Activated CD4-positive, alpha-beta T cell treated with anti-CD3 and anti-CD28 coated beads, Interleukin-2, amount 10 ng/mL, durations not matched to agents 7 days and 5 days (primary cell): ENCODE measurements at places on chromosomes 13 and 19. TPM values are rescaled to one million over a fixed set of nuclear protein-coding genes. Genes with fewer than 3 reads are reported as not detected.

The CASP14 gene
- not detected for total RNA-seq

The RNF17 gene
- total RNA-seq: 0.42 TPM

The EBPL gene
- 37.4 TPM for total RNA-seq

The LGALS14 gene
- not detected for total RNA-seq

The ZNF829 gene
- total RNA-seq: 7.3 TPM

DNA sequence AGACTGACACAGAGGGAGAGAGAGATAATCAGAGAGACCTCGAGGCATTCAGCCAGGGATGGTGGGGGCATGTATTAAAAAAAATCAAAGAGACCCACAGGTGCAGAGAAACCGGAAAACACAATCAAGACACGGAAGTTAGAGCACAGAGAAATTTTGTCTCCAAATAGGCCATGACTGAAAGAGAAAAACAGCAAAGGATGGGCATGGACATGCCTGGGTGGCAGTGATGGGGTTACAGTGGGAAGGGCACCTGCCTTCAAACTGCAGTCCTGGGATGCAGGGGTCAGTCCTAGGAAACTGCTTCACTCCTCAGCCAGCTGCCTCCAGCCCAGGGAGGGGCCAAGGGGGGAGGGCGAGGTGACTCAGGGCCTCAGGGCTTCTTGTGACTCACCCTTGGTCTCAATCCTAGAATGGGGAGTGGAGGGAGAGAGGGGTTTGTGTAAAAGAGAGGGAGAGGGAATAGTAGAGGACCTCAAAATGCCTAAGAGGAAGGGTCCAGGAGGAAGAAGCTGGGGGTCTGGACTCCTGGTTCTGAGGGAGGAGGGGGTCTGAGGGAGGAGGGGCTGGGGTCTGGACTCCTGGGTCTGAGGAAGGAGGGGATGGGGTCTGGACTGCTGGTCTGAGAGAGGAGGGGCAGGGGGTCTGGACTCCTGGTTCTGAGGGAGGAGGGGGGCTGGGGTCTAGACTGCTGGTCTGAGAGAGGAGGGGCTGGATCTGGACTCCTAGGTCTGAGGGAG, 3.6 kb upstream of the KCNN4 start:
- peak; percentile 45 for DNase-seq

DNA sequence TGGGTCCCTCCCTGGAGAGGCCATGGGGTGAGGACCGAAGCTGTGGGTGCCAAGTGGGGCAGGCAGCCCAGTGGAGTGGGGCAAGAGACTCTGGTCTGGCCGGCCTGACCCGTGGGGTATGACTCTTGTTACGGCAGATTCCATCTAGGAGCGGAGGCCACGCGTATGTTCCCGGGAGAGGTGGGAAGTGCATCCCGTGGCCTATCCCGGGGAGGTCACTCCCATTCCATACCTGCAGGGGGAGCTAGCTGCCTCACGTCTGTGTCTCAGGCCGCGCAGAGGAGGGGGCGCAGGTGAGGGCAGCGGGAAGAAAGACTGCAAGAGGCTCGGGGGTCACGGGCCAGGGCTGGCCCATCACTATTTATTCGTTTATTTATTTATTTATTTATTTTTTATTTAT, 4.9 kb downstream of the CSNK1G2 start:
- DNase-seq: peak; percentile 28

DNA sequence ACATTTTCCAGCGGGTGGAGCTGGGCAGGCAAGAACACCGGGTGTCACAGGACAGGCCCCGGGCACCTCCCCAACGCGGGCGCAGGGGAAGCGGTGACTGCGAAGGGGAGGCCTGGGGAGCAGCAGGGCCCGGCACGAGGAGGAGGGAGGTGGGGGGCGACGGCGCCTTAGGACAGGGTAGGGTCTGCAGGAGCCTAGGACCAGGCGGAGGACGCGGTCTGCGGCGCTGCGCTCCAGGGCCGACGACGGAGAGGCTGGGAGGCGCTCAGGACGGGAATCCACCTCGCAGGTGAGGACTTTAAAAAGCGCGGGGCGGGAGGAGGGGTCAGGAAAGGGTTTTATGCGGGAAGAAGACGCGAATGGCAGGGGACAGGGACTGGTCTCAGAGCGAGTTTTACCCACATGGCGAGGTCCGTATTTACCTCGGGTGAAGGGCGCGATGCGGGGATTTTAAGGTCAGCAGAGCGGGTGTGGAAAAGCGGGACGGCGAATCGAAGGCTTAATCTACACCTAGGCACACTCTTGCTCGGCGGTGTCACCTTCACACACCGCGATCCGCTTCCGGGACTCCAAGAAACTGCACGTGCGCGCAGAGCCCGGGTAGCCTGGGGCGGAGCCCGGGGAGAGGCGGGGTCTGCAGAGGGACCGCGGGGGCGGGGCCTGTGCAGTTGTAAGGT, 13.5 kb downstream of the ERVV-2 start:
- DNase-seq: peak; percentile 22

- DNase-seq: no peak
These were observed 24.1 kb downstream of the RFX1 start for GRCh38 chr19:13981988-13982501.

DNA sequence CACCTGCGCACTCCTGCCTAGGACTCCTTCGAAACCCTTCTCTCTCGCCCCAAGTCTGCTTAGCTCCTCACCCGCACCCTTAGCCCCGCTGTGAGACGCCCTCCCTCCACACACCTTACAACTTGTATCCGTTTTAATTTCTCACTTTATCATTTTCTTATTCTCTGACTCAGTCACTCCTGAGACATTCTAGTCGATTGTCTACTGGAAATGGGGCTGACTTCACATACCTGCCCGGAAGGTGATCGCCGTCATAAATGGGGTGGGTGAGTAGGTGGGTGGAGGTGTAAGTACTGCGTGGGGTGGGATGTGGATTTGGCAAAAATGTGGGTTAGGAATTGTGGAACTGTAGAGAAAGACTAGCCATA, 714 bp downstream of the NDFIP2 start:
- DNase-seq: no peak

DNA sequence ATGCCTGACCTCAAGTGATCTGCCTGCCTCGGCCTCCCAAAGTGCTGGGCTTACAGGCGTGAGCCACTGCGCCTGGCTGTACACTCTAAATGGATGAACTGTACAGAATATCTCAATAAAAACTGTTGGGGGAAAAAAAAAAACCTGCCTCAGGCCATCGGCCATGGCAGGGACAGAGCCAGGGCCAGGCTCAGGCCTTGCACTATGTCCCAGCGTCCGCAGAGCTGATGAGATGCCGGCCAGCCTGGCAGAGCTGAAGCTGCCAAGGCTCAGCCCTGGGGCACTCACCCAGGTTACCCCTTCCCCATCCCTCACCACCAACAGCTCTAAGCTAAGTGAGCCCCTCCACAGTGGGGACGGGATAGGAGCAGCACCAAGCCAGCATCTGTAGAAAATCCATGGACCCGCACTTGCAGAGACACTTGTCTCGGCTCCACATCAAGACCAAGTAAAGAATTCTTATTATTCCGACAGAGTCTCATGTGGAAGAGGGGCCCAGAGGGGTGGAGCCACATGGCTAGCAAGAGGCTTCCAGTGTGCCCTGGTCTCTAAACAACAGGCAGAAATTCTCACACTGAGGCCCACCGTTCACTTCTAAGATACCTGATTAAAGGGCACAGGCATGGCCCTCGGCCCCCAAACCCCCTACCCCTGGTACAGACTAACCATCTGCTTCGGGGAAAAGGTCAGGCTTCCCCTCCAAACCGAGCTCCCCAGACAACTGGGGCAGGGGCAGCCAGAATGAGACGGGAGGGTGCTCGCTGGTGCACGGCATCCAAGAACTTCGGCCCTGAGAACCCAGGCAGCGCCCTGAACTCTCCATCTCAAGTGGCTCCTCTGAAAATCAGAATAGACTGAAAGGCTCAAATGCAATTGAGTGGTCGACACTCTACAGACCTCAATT, 5.8 kb downstream of the PPP6R1 start:
- DNase-seq: no peak

- DNase-seq: no peak
These were observed 3.8 kb upstream of the GRTP1 start for GRCh38 chr13:113367771-113368170.

GRCh38 chr13:100753376-100753775, 78.8 kb upstream of the TMTC4 start:
- DNase-seq: no peak

DNA sequence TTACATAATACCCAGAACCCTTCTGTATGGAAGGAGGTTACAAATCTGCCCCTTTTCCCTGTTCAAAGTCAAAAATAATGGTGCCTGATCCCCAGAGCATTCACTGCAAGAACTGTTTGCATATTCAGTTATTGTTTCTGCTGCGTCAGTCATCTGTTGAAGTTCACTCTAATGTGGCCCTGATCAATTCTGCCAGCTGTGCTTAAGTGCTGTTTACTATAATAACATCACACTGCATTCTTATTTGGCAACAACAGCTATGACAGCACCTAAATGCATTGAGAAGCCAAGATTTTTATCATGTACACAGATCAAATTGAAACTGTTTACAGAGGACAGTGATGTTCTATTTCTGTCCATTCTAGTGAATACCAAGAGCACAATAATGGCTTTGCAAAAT, 115.9 kb downstream of the DACH1 start:
- DNase-seq: no peak

DNA sequence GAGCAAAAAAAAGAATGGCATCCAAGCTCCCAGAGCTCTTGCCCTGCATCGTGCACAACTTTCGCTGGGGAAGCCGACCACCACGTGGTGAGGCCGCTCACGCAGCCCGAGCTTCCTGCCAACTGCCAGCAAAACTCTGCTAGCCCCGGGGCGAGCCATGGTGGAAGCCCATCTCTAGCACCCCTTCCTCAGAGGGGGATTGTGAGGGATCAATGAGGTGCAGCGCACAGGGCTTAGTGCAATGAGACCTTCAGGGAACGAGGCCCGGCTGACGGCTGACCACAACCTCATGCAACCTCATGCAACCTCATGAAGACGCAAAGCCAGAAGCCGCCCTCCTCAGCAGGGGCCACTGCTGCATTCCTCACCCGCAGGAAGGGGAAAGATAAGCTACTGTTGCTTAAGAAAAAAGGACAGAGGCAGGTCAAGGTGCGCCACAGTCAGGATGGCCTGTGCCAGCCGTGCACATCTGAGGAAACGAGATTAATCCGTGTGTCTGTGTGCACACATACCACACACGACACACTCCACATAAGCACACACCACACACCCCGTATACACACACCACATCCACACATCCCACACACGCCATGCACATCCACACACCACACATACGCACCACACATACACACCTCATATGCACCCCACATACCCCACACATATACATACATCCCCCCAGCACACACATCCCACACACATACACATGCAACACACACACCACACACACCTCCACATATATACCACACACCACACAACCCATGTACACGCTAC, 9.6 kb downstream of the HSPBP1 start:
- no peak for DNase-seq

GRCh38 chr19:40163541-40164129, 27.6 kb upstream of the MAP3K10 start:
- no peak for DNase-seq

GRCh38 chr19:10230861-10231611, at the start of gene S1PR2:
S1PR2 (minus strand) TSS chr19:10231331; CDS start chr19:10224905, 6,426 bp downstream.
- peak; percentile 60 for DNase-seq
